Adipocyte (in vitro differentiated cells): ENCODE measurements at places on chromosomes 4 and X.

DNA sequence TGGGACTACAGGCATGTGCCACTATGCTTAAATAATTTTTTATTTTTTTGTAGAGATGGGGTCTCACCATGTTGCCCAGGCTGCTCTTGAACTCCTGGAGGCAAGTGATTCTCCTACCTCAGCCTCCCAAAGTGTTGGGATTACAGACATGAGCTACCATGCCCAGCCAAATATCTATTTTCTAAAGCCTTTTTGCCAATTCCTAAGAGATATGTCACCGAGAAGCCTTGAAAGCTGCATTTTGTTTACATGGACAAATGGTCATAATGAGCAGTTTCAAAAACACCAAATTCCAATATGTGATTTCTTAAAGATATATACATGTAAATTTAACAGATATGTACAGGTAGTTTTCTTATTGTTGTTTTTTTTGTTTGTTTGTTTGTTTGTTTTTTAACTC lies 33.0 kb upstream of the PGRMC2 start:
- no peak for DNase-seq

- peak; percentile 15 for DNase-seq
These were observed 9.4 kb downstream of the TASL start for GRCh38 chrX:30568136-30568535.

- DNase-seq: no peak
These were observed 44.3 kb downstream of the EFHC2 start for GRCh38 chrX:44299177-44299576.

DNA sequence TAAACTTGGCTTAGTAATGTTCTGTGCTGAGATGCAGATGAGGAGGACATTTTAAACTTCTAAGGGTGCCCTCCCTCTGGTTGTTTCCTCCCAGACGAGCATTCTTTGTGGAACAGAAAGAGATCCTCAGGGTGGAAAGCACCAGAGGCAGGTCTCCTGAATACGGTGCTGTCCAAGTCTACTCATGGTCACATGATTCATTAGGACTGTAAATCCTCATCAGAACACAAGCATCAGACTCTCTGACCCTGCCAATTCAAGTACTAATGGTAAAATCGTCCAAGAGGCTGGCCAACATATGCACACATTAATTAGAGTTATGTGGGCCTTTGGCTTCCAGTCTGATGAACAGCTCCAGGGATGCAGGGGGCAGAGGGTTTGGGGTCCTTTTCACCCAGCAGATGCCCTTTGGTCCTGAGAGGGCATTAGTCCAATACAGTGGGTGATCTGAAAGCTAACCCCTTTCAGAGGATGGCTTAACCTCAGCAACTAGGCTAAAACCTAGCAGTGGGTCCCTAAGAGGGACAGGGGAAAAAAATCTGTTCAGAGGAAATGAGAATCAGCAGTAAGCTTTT lies 18.2 kb downstream of the HAND2 start:
- no peak for DNase-seq

DNA sequence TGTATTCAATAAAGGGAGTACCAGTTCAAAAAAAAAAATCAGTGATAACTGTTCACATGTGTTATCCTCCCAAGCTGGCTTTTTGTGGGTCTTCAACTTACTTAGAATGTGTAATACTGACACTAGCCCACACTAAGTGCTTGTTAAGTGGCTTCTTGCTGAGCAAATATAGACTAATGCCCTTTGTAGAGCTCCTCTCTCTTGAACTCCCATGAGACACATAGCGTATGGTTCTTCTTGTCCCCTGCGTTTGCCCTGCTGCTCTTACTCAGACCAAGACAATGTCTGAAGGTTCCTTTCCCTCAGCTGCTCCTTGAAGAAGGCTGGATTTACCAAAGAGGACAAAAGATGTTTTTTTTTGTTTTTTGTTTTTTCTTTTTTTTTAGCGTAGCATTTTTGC lies 110.9 kb downstream of the FRAS1 start:
- DNase-seq: no peak

GRCh38 chr4:7852568-7853185 lies 87.0 kb downstream of the AFAP1 start:
- DNase-seq: no peak
